NCI-H1930 (cell line): ENCODE measurements at places on chromosomes 4 and X.

GRCh38 chr4:127737295-127737694 lies 7.1 kb downstream of the SLC25A31 start:
- DNase-seq: no peak

- no peak for DNase-seq
Measured at GRCh38 chr4:168019921-168020320, 72.4 kb upstream of the ANXA10 start.

DNA sequence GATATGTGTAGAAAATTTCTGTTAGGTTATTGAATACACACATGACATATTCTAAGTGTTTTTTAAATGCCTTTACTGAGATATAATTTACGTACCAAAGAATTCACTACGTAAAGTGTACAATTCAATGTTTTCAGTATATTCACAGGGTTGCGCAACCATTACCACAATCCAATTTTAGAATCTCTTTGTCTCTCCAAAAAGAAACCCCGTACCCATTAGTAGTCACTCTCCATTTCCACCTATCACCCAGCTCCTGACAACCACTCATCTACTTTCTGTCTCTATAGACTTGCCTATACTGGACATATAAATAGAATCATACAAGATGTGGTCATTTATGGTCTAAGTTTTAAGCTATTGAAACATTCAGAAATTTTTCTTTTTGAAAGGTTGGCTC lies 53.0 kb upstream of the FBXW7 start:
- DNase-seq: no peak

DNA sequence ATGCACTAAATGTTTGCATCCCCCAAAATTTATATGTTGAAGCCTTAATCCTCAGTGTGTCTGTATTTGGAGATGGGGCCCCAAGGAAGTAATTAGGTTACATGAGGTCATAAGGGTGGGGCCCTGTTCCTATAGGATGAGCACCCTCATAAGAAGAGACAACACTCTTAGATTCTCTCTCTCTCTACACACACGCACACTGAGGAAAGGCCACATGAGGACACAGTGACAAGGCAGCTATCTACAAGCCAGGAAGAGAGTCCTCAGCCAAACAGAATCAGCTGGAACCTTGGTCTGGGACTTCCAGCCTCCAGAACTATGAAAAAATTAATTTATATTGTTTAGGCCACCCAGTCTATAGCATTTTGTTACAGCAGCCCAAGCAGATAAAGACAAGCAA lies 69.3 kb upstream of the NOCT start:
- no peak for DNase-seq

DNA sequence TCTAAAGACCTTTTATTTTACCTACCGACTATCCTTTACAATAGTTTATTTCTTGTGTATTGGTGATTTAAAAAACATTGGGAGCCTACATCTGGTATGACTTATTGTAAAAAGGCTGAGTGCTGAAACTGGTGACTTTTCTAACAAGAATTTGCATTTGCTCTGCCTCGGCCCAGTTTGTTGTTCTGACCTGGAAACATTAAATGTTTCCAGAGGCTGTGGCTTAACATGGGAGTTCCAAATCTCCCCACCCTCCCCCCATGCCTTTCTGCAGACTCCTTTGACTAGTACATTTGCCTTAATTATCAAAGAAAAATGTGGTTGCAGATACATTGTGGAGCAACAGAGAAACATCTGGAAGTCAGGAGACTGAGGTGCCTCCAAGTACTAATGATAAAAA lies 39.8 kb downstream of the SPCS3 start:
- DNase-seq: no peak

- DNase-seq: no peak
Measured at GRCh38 chrX:150594584-150594983, 26.2 kb downstream of the MTM1 start.

GRCh38 chrX:8849458-8849857 lies 48.3 kb upstream of the FAM9A start:
- DNase-seq: no peak

DNA sequence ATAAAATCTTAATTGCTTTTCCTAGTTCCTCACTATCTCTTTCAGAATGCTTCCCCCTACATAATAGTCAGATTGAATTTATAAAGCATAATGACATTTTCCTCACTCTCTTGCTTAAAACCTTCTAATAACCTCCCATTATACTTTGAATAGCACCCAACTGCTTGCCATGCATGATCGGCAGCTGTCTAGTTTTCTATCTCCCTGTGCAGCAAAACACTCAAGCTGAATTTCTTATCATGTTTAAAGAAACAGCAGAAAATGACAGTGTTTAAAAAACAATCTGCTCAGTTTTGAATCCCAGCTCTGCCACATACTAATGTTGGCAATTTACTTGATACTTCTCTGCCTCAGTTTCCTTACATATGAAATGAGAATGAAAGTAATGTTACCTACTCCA lies 947.1 kb upstream of the HS3ST1 start:
- no peak for DNase-seq

- DNase-seq: no peak
Measured at GRCh38 chrX:136417806-136418205, 69.9 kb upstream of the BRS3 start.

- no peak for DNase-seq
Measured at GRCh38 chr4:153799694-153800074, 10.8 kb upstream of the SFRP2 start.

- no peak for DNase-seq
Measured at GRCh38 chr4:43458293-43458692, 565.8 kb downstream of the GRXCR1 start.

DNA sequence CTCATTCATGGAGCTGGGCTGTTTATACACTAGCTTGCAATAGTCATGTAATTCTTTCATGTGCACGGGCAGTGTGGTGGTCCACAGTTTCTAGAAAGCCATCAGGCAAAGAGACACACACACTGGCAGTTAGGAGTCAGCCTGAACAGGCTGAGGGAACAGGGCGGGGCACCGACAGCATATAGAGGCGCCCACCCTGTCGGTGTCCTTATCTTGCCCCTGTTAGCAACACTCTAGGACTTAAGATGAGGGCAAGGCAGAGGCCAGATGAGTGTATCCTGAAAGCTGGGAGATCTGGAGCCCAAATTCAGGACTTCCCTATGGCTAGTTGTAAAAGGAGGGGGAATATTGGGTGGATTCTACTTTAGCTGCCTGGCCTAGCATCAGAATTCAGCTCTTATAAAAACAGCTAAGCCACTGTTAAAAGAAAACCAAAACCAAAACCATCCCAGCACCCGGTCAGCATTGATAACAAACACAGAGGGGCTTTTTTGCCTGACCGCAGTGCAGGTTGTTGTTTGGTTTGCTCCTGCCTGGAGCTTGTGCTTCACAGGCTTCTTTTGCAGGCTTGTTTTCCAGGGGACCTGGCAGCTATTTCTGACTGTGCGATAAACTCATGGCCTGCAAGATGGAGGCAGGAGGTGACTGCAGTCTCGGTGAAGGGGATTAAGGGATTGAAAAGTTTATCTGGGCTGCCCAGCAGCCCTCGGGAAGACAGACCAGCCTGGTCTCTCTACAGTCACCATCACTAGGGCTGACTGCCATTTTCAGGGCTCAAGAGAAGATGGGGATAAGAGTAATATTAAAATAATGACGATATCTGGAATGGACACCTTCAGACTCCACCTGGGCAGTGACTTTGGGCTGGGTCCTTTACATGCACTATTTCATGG lies 638.9 kb downstream of the MID1IP1 start:
- DNase-seq: no peak

DNA sequence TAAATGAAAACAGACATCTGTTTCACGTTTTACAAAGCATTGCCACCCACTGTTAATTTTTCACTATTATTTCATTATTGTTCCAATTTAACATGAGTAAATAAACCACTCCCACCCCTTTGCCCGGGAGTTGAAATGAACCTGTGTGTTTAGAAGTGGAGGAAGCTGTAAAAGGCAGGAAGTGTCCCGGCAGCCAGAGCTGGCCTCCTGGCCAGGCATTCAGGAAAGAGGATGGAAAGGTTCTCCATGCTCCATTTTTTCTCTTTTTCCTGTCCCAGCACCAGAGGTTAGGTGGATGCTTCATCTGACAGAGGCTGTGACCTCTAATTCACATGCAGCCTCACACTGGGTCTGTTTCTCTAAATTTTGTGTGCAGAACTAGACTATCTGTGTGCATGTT lies 55.5 kb upstream of the LNX1 start:
- peak; percentile 87 for DNase-seq

- DNase-seq: no peak
Measured at GRCh38 chrX:47264483-47265173, 31.8 kb downstream of the USP11 start.

GRCh38 chr4:173056271-173056670 lies 112.3 kb upstream of the GALNT7 start:
- DNase-seq: peak; percentile 51

DNA sequence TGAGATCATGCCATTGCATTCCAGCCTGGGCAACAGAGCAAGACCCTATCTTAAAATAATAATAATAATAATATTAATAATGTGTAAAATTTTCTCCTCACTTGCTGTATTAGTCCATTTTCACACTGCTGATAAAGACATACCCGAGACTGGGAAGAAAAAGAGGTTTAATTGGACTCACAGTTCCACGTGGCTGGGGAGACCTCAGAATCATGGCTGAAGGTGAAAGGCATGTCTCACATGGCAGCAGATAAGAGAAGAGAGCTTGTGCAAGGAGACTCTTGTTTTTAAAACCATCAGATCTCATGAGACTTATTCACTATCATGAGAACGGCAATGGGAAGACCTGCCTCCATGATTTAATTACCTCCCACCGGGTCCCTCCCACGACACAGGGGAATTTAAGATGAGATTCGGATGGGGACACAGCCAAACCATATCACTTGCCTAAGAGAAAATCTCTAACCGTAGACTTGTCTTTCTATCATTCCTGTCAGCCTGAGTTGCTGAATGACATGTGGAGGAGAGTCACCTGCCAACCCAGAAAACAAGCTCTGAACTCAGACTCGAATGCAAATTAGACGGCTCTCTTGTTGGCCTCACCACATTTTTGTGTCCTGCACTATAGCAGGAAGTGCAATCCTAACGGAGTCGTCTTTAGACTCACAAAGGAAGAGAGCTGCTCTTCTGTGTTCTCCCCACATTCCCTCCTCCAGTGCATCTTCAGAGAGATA lies 51.9 kb upstream of the DCTD start:
- DNase-seq: no peak

- no peak for DNase-seq
Measured at GRCh38 chrX:56728752-56729151, 291 bp upstream of the NBDY start.

DNA sequence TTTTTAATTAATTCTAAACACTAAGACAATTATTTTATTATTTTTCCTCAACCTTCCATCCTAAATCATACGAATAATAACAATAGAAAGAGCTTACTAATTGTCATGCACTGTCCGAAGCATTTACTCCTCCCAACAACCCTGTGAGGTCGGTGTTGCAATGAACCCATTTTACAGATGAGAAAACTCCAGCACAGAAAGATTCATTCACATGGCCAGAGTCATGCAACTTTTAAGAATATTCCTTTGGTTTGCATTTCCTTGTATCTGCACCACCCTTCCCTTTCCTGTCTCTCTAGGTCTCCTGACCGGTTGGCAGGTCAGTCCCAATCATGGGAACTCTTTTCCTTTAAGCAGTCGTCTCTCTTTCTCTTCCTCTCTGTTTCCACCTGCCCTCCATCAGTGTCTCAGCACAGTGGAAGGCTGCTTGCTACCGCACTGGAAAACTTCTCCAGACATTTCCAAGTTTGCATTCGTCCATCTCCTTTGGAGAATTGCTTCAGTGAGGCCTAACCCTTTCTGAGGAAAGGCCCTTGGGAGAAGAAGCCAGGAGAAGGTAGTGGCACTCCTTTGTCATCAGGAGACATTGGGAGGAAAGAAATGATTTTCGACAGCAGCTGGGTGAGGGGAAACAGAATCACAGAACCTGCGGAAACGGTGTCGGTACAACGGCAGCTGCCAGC lies 1.9 kb upstream of the TMSB4X start:
- no peak for DNase-seq

- no peak for DNase-seq
Measured at GRCh38 chr4:69718396-69719271, 41.8 kb downstream of the SULT1B1 start.

GRCh38 chr4:102707150-102707549 lies 53.6 kb downstream of the MANBA start:
- no peak for DNase-seq

- peak; percentile 41 for DNase-seq
Measured at GRCh38 chr4:68175562-68176155, 46.0 kb upstream of the TMPRSS11F start.

- peak; percentile 5 for DNase-seq
Measured at GRCh38 chr4:180828455-180829018, 1414.7 kb upstream of the TENM3 start.

GRCh38 chr4:84237008-84237407 lies 262.1 kb downstream of the NKX6-1 start:
- DNase-seq: no peak

DNA sequence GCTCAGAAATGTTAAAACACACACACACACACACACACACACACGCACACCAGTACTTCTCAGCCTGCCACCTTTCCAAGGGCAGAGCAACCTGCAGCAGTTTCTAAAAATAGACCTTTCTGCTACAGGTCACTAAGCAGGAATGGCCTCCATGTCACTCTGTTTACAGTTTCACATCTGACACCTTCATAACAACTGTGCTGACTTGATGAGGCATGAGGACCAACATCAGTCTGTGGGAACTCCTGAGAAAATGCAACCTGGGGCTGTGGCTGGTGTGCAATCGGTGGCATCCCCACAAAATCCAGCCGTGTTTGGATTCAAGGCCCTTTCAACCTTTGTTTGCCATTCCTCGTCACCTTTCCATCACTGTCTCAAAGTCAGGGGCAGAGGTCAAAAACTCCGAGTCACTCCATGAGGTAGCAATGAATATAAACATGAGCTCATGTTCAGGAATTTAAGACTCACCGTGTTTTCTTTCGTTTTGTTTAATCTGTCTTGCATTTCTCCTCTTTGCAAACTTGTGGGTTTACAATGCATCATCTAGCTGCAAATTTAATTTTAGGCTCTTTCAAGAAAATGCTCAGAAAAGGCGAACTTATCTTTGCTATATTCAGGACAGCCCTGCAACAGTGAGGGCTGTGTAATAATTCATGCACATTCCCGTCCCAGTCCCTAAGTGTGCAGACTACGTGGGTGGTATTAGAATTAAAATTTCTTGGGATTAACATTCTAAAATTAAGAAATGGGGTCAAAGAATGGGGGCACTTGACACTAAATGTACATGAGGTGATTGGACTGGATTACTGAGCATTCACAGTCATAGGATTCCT lies 135.3 kb downstream of the SHROOM3 start:
- no peak for DNase-seq

DNA sequence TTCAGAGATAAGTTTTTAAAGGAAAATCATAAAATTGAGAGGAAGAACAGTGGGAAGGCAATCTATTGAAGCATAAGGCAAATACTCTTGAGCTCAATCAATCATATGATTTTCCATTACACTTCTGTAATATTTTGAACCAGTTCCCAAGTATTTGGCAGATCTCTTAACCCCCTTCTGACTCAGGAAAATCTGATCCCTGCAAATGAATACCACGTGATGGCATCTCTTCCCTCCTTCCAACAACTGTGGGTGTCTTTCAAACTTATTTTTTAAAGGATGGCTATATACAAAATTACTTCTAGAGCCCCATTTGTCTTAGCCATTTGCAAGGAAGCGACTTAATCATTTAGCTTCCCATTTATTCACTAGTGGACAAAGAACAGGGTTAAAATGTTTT lies 41.9 kb downstream of the AMOT start:
- no peak for DNase-seq
